ENCODE measurements at places on chromosomes 13 and 19.

DNA sequence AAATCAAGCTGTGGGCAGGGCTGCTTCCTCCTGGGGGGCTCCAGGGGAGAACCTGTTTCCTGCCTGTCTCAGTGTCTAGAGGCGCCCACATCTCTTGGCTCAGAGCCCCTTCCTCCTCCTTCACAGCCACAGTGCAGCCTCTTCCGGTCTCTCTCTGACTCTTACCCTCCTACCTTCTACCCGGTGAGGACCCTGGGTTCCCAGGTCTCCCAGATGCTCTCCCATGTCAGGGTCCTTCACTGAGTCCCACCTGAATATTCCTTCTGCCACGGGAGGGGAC lies 153.1 kb downstream of the KDM4B start:
- no peak for DNase-seq

- no peak for DNase-seq
These were observed 450.5 kb downstream of the KLF12 start for GRCh38 chr13:73683746-73684145.

DNA sequence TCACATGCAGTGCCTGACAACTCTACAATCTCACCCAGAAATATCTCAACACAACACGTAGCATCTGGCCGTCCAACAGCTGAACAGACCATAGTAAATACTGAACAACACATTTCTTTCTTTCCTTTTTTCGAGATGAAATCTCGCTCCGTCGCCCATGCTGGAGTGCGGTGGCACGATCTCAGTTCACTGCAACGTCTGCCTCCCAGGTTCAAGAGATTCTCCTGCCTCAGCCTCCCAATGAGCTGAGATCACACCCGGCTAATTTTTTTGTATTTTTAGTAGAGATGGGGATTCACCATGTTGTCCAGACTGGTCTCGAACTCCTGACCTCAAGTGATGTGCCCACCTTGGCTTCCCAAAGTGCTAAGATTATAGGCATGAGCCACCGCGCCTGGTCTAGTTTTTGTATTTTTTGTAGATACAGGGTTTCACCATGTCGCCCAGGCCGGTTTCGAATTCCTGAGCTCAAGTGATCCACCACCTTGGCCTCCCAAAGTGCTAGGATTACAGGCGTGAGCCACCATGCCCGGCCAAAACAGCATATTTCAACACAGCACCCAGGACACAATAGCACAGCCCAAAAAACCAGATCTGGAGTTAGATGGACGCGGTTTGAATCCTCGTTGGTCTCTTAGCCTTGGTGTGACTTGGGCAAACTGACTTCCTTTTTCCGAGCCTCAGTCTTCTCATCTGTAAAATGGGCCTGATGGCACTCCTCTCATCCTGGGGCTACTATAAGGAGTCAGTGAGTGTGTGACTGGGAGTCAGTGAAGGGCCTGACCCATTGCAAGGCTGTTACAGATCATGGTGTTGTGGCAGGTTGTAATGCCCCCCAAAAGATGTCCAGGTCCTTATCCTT lies 22.6 kb downstream of the CYP2A6 start:
- no peak for DNase-seq

DNA sequence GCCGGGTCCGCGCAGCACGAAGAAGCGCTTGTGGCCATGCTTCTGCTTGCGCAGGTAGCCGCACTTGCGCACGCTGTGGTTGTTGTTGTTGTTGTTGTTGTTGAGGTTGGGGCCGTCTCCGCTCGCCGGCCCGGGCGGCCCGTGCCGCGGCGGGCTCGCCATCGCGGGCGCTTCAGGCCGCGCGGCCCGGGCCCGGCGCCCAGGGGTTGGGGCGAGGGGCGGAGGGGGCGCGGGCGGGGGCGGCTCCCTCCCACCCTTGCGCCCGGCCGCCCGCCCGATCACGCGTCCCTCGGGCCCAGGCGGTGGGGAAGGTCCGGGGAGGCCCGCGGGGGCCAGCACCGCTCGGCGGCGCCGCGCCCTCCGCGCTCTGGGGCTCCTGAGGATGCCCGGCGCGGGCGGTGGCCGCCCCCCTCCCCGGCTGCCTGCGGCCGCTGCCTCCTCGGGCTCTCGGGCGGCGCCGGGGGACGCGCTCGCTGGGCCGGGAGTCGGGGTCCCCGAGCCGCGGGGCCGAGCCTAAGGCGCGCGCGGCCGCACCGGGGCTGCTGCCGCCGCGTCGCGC lies 412 bp downstream of the IRS2 start:
- no peak for DNase-seq

DNA sequence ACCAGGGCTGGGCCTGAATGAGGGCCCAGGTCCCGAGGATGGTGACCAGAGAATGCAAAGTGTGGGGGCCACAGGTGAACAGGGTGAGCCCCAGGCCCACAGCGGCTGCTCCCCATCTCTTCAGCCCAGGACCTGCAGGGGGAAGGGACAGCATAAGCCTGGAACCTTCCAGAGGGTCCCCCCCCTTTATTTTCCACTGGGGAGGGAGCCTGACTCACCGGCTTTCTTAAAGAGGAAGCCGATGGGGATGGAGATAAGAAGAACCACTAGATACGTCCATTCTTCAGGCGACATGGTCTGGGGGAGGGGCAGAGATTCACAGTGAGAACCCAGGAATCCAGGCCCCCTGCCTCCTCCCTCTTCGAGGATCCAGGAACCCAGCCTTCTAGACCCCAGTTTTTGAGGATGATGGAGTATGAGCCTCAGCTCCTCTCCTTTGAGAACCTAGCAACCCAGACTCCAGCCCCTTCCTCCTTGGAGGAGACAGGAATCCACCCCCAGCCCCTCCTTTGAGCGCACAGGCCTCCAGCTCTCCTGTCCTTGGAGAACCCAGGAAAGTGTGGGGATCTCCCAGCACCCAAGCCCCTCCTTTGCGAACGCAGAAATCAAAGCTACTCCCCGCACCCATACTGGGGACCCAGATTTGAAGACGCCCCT lies 1.0 kb downstream of the MBOAT7 start:
- peak; percentile 68 for DNase-seq

DNA sequence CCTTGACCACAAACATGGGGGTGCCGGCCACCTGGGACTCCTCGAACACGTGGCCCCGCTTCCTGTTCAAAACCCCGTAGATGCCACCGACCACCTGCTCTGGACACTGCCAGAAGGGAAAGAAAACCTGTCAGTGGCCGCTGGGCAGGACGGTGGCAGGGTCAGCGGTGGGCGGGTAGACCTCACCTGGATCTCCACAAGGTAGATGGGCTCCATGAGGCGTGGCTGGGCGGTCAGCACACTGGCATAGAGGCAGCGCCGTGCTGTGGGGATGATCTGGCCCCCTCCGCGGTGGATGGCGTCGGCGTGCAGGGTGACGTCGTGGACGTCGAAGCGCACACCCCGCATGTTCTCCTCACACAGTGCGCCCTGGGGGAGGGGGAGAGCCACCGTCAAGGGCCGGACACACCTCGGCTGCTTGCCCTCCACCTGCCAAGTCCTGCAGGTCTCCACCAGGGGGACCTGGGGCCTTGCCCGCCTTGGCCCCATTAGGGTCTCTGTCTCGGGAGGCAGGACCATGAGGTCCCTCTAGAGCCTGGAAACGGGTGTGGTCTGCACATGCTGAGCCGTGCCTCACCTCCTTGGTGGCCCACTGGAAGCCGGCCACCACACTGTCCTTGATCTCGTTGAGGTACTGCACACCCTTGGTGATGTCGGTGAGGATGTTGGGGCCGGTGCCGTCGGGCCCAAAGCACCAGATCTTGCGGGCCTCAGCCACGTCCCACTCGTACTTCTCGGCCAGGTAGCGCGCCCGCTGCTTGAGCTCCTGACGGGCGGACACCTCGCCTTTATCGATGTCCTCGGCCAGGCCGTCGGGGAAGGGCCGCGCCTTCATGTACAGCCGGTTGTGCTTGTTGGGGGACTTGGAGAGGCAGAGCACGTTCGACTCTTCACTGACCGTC lies 6.6 kb upstream of the DAPK3 start:
- DNase-seq, result no peak

DNA sequence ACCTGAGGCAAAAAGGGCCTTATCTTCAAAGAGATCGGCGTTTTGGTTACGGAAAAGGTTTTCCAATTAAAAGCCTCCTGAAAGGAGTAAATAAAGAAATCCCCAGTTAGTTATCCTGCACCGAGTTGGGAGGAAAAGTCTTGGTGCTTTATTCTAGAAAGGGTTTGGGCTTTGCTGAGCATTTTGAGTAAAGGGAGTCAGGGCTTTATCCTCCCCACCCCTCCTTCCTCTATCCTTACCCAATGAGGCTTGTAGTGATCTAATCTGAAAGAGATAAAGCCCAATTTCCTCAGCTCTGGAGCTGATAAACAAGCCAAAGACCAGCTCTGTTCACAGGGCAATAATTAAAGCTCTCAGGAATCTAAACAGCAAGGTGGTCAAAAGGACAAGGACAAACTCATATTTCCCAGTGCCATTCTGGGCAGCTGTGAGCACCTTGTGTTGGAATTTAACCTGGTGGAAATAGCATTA lies 188.9 kb upstream of the TSC22D1 start:
- no peak for DNase-seq

DNA sequence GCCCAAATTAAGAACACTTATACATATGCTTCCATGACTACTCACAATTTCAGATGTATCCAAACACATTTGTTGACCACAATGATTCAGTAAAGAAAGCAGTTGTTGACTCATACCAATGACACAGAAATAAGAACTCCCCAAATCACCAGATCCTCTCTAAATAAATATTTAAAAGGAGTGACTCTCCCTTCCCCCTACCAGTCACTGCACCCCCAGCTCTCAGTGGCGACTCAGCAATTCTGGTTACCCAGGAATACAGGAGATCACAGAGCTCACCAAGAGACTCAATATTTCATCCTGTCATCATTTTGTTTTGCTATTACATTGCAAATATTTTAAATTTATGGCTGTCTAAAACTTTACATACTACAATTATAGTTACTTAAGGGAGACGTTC lies 131.5 kb downstream of the RGCC start:
- peak; percentile 12 for DNase-seq

- peak; percentile 69 for DNase-seq
These were observed 5.3 kb upstream of the GPR4 start for GRCh38 chr19:45607071-45608029.

GRCh38 chr13:48281556-48281955 lies 22.0 kb upstream of the RB1 start:
- no peak for DNase-seq

DNA sequence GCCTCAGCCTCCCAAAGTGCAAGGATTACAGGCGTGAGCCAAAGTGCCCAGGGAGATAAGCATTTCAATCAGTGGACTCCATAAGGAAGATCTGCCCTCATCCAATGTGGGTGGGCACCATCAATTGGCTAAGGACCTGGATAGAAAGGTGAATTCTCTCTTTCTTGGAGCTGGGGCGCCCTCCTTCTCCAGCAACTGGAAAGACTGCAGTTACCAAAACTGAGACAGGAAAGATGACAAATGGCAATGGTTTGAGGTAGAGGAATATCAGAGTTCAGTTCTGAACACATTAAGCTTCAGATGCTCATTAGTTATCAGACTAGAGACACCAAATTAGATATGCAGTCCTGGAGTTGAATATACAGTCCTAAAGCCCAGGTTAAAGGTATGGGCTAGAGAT lies 10.5 kb upstream of the ELF1 start:
- no peak for DNase-seq

DNA sequence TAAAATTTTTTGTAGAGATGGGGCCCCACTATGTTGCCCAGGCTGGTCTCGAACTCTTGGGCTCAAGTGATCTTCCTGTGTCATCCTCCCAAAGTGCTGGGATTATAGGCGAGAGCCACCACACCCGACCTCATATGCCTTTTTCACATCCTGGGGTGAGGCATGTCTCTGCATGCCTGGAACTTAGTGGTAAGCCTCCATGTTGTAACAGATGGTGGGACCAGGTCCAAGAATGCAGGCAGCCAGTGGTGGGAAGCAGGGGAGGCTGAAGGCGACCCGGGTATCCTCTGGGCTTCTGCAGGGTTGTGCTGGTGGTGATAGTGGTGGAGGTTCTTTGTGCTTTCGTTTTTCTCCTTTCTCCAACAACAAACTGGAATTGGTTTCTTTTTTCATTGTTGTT lies 30.1 kb upstream of the CCDC124 start:
- DNase-seq, result no peak

DNA sequence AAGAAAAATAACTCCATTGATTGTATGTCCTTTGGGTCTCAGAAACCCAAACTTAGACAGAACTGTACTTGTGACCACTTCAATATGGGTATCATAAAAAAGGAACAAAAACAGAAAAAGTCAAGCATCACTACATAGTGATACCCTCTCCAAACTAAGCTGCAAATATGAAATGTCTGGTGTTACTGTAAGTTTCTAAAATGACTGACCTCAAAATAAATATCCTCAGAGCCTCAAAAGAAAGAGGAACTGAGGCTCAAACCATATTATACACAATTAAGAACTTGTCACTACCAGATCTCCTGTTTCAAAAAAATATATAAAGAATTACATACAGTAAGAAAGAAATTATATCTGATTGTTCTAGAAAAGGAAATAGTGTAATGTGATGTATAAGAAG lies 787.9 kb upstream of the KLHL1 start:
- DNase-seq, result no peak

DNA sequence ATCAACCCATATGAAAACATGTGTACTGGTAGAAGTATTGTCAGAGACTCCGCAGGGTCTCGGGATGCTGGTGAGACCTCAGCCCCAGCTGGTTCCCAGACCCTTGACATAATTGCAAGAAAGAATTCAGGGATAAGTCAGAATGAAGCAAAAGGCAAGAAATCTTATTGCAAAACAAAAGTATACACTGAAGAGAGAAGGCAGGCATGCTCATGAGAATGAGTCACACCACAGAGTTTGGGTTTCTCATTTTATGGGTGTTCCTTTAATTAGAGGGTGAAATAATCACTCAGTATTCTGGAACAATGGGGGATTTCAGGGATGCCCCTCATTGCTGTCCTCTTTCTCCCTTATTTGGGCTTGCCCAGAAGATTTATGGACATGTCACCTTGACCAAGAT lies 1423.8 kb upstream of the MIR17HG start:
- DNase-seq, result no peak

DNA sequence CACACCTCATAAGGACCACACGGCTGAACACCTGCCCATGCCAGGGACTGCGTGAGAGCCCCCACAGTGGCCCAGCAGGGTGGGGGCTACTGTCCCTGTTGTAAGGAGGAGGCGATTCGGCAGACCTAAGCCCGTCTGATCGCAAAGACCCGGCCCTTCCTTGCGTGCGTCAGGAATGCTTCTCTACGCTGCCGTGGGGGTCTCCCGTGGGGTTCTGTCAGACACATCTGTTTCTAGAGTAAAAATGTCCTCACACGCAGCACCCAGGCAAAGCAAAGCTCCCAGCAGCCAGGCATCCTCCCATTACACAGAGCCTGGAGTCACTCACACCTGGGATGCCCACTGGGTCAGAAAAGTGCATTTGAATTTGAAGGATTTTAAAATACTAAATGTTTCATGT lies 147.7 kb upstream of the SOX1 start:
- DNase-seq, result no peak

- no peak for DNase-seq
These were observed 8.7 kb downstream of the MARCHF2 start for GRCh38 chr19:8421484-8422461.

GRCh38 chr13:110067355-110068175 lies 239.4 kb downstream of the COL4A1 start:
- no peak for DNase-seq

DNA sequence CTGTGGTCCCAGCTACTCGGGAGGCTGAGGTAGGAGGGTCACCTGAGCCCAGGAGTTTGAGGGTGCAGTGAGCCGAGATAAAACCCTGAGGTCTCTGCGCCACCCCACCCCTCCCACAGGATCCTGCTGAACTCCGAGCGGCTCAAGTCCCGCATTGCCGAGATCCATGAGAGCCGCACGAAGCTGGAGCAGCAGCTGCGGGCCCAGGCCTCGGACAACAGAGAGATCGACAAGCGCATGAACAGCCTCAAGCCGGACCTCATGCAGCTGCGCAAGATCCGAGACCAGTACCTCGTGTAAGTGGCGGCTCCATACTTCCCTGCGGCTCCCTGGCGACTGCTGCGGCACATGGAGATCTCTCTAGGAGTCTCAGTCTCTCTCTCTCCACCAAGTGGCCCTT lies 6.6 kb upstream of the IFI30 start:
- DNase-seq, result no peak

Measured in stimulated activated naive CD8-positive, alpha-beta T cell treated with anti-CD3 and anti-CD28 coated beads, Interleukin-15, Interleukin-2, amounts not matched to agents 100 U/mL and 50 U/mL, for 24 hours (primary cell).